Left renal cortex interstitium (tissue), 4 donors: ENCODE measurements at places on chromosomes 13 and 19.

DNA sequence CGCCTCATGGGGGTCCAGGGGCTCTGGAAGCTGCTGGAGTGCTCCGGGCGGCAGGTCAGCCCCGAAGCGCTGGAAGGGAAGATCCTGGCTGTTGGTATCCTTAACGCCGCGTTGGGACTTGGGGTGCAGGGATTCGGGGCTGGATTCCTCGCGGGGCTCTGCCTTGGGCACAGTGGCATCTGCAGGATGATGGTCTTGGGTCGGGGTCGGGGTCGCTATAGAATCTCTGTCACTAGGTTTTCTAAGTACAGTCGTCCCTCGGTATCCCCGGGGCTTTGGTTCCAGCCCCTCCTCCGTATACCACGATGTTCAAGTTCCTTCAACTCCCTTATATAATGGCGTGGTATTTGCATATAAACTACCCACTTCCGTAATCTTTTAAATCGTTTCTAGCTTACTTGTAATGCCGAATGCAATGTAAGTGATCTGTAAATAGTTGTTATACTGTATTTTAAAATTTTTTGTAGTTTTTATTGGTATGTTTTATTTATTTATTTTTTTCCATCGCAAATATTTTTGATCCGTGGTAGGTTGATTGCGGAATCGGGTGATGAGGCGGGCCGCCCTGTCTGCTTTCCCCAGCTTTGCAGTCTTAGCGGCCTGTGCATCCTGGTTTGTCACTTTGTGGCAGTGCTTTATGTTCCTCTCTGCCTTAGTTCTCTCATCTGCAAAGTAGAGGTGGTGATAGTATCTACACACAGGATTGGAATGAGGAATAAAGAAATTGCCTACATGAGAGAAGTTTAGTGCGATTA lies 606 bp downstream of the ERCC5 start:
- DNase-seq, result peak; percentile 24

DNA sequence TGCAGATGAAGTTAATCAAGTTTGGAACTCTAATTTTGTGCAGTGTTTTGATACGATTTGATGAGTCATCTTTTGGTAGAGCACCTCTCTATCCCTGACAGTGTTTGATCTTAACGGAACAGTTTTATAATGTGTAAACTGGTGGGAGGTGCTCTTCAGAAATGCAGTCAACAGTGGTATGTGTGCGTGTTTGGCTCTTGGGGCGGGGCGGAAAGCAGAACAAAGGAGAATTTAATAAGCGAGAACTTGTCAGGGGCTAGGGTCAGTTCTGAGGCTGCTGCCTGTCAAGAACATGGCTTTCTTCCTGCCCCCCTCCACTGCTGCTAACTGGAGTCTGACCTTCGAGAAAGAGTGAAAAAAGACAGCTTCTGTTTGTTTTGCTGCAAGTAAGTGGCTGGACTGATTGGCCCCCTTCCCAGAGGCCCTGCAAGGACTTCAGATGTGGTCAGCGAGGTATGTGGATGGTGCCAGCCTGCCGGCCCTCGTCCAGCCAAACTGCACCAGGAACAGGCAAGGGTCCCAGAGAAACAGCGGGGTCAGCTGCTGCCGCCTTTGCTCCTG lies 40.8 kb downstream of the BBC3 start:
- peak; percentile 63 for DNase-seq

GRCh38 chr13:39451301-39451700 lies 151.7 kb downstream of the LHFPL6 start:
- DNase-seq, result no peak

DNA sequence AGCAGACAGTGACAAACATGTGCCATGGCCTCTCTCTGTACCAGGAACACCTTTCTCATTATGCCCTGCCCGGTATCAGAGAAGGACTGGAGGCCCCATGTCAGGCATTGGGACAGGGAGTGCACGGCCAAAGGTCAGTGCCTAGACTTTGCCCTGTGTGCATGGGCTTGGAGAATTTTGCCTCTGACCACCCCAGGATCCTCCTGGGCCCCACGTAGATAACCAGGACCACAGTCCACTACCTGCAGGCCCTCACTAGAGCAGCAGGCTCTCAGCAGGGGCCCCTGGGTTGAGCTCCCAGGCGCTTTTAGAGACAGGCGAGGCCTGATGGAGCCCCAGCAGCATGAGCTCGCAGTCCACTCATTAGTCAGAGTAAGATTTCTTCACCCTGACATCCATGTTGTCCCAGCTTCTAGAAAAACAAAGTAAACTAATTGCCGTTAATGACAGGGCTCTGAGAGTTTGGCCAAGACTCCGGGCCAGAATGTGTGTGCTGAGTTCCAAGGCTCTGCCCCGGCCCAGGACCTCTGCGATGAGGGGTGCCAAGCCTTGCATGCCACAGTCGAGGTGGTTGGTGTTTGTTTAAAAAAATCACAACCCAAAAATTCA lies 42.7 kb downstream of the CAPN12 start:
- no peak for DNase-seq

- no peak for DNase-seq
Measured at GRCh38 chr13:50677687-50678463, 165.6 kb downstream of the DLEU7 start.

- no peak for DNase-seq
Measured at GRCh38 chr13:94558716-94559115, 37.2 kb downstream of the TGDS start.

GRCh38 chr13:66886264-66886663 lies 343.9 kb downstream of the PCDH9 start:
- no peak for DNase-seq

GRCh38 chr13:36857253-36857652 lies 38.2 kb downstream of the RFXAP start:
- no peak for DNase-seq

- no peak for DNase-seq
Measured at GRCh38 chr19:36973844-36974195, 57.7 kb downstream of the ZNF568 start.

GRCh38 chr19:41531438-41532311 lies 44.3 kb upstream of the CEACAM21 start:
- no peak for DNase-seq

DNA sequence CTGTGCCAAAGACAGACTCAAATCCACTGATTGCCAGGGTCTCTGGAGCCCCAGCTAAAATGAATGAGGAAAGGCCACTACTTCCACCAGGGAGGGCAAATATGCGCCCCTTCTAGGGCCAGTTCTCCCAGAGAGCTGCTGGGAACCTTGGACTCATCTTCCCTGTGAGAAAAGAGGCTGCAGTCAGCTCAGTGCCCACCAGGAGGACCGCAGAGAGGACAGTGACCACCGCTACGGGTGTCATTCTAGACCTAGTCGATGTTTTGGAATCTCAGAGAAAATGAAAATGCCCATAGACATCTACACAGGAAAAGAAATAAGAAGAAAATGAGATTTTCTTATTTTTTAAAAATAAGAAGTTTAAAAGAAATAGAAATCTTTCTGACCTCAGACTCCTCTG lies 235.1 kb downstream of the UQCRFS1 start:
- no peak for DNase-seq

DNA sequence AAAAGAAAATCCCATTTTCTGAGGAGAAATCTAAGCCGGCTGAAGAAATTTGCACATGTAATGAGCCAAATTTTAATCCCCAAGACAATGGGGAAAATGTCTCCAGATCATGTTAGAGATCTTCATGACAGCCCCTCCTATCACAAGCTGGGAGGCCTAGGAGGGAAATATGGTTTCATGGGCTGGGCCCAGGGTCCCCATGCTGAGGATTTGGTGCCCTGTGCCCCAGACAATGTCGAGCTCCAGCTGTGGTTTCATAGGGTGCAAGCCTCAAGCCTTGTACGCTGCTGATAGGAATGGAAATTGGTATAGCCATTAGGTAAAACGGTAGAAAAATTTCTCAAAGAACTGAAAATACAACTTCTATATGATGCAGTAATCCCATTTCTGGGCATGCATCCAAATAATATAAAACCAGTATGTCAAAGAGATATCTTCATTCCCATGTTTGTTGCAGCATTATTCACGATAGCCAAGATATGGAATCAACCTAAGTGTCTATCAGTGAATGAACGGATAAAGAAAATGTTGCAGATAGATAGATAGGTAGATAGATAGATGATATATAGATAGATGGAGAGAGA lies 19.3 kb upstream of the FREM2 start:
- DNase-seq, result no peak

DNA sequence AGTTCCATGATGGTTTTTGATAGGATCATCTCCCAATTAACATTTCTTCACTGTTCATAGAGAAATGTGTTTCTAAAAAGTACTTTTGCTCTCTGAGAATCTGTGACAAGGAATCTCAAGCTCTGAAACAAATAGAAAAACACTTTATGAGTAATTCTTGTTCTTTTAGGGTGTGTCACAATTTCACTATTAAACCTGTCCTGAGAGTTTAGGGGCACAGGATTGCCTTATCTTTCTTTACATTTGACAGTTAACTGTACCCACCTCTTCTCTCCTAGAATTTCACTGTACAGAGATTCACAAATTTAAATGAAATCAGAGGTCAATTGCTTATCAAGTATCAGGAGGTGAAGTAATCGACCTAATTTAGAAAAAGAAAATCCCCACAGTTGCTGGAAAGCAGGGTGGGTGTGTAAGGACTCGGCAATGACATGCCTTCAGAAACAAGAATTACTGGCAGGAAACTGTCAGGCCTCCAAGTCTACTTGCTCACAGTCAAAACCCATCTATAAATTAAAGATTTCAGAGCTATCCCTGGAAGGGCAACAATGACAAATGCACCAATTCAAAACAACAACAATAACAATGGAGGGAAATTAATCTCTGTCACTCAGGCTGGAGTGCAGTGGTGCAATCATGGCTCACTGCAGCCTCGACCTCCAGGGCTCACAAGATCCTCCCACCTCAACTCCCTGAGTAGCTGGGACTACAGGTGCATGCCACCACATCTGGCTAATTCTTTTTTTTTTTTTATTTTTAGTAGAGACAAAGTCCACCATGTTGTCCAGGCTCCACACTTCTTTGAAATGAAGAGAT lies 250.2 kb downstream of the ABCC4 start:
- DNase-seq, result no peak

DNA sequence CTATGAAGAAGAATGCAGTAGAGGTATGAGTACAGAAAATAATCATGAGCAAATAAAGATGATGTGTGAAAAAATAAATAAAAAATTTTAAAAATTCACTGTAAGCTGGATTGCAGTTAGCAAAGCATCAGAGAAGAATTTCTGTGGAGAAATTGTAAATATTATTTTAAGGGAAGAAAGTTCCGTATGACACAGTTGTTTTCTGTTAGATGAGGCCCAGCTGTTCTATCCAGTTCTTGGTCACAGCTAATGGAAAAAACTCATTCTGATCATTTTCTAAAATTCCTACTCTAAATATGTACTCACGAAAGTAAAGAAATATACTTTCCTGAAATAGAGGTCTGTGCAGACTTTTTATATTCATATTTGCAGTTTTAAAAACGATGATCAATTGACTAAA lies 578.8 kb downstream of the DCT start:
- no peak for DNase-seq

GRCh38 chr13:43935878-43936277 lies 56.2 kb downstream of the LACC1 start:
- no peak for DNase-seq

DNA sequence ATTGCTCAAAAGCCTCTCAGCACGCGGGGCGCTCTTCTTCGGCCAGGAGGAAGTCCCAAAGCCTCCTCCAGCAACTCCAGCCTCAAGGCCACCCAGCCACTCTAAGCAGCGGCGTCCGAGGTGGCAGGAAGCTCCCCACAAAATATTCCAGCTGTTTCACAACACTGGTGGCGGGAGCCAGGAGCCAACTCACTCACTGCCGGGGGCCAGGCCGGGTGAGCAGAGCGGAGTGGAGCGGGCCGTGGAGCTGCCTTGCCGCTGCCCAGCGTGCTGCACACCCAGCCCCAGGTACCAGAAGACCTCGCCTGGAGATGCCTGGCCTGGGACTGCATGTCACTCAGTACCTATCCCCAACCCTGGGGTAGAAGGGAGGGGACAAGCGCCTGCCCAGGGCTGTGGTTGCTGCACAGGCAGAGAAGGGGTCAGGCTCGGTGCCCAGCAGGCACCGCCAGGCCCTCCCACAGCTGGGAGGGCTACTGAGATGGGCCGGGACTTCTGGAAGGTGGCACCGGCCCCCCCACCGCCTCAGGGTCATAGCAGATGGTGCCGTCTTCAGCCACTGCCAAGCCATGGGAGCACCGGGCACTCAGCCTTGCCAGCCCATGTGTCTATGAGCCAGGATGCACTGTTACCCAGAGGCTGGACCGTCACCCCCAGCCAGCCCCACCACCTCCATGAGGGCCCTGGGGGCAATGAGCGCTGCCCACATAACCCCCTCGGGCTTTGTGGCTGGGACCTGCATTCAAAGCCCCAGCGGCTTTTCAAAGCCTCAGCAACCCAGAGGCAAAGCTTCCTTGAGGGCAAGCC lies 59.2 kb downstream of the MLLT1 start:
- no peak for DNase-seq

DNA sequence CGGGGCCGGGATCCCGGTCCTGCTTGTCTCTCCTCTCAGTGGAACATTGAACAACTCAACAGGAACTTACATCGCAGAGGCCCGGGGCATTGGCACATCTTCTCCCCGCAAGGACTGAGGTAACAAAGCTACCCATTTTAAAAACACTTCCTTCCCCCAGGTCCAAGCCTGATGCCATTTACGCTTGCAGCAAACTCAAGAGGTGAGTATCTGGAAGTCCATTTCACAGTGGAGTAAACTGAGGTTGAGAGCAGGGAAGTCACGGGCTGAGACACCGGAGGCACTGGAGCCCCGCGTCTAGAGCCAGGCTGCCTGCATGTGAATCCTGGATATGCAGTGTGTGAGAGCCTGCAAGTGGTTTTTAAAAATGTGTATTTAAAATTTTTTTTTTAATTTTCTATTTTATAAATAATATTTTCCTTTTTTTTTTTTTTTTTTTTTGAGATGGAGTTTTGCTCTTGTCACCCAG lies 492 bp upstream of the PGLYRP1 start:
- no peak for DNase-seq

GRCh38 chr19:498977-499623 lies 2.8 kb downstream of the MADCAM1 start:
- DNase-seq, result no peak

DNA sequence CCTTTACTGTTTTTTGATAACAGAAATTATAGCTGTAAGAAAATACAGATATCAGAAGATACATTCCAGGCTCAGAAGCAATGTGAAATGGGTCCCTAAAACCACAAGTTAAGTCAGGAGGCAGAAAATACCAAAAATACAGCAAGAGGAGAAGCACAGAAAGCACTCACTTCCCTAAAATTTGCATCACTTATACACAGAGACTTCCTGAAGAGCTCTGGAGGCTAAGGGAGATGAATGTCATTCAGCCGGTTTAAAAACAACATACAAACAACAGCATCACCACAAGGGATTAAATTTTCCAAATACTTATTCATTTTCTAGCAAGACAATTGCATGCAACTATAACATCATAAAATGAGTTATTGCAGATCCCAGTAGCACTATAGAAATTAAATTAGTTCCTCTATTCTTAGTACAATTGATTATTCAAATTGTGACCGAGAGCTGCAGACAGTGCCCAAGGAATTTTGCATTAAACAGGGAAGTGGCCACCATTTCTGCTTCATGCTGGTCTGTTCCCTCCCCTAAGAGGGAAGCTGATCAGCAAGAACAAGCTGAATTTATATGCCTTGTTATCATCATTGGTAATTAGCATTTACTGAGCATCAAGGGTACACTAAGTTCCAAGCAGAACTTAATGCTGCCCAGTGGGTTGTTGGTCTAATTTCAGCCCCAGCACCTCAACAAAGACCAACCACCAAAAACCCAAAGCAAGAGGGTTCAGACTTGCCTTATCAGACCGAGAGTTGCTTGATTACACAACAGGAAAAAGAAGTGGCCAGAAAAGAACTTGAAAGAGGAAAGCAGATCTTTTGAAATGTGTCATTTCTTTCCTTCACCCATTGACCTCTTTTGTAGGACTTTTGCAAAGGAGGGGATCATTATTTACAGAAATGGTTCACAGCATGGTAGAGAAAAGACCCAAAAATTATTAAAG lies 140.7 kb downstream of the KCTD12 start:
- DNase-seq, result no peak

GRCh38 chr13:83937579-83937978 lies 55.3 kb upstream of the SLITRK1 start:
- no peak for DNase-seq
